NCI-H226 (cell line): ENCODE measurements at places on chromosomes 12 and 14.

GRCh38 chr14:92004062-92004461, 35.8 kb downstream of the TRIP11 start:
- DNase-seq, result no peak

DNA sequence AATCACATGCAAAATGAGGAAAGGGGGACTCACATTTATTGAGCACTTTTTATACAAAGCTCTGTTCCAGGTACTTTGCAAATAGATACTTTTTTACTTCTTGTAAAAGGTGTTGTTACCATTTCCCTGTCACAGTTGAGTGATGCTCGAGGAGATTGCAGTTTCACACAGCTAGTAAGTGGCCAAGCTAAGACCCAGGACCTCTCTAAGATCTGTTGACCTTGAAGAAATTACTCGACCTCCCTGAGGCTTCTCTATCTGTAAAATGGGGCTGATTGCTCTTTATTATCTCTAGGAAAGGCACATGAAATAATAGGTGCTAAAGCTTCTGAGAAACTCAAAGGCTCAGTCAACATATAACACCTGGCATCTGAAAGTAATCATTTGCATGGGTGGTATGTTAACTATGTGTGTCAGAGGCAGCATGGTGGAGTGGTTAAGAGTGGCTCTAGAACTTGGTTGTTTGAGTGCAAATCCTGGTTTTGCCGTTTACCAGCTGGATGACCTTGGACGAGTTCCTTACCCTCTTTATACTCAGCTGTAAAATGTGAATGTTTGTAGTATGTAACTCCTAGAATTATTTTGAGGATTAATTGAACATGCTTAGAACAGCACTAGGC, 41.5 kb downstream of the IFT81 start:
- DNase-seq, result no peak

DNA sequence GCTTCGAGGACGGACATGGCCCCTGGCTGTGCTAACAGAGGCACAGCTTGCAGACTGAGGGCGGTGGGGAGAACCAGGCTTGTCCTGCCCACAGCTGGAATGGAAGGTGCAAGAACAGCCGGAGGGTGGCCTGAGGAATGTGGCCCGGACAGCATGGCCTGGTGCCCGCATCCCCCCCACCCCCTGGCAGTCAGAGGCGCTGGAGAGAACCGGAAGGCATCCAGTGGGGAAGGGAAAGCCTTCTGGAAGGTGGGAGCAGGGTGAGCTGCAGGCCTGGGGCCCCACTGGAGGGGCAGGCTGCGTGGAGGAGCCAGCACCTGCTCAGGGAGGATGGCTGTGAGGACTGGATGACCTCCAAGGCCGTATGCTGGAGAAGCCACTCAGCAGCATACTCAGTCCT, 8.1 kb upstream of the CYP46A1 start:
- DNase-seq, result no peak

DNA sequence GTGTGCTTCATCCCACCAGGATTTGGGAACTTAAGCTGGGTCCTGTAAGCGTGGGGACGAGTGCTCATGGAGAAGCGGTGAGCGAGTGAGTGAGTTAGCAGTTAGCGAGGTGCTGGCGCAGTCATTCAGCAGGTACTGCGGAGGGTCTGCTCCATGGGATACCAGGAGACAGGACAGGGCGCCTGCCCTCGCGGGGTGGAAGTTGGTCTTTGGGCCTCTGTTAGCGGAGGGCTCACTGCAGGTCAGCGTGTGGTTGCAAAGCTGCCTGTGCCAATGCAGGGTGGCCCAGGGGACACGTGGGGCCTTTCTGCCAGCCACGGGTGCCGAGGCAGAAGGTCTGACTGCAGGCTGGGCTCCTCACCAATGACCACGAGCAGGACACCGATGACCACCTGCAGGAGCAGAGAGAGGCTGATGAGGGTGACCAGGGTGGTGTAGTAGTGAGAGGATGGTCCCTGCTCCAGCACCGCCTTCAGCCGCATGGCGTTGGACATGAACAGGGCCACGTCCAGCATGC, 97.6 kb downstream of the NINJ2 start:
- no peak for DNase-seq

DNA sequence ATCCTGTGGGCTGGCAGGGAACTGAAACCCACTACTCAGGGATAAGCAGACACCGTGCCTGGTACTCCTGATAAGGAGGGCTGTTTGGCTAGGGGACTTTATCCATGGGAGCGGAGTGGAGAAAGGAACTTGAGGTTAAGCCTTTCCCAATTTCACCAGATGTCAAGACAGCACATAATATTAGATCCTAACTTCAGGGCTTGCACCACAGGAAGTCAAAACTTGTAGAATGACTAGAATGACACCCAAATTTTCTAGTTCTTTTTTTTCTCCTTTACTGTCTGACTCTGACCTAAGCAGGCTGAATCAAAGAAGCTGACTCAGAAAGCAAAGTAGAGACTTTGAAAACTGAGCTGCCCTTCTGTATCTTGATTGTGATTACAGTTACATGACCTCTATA, 7.1 kb upstream of the CGRRF1 start:
- no peak for DNase-seq

- DNase-seq, result no peak
Measured at GRCh38 chr12:125132698-125133400, 67.6 kb downstream of the AACS start.

DNA sequence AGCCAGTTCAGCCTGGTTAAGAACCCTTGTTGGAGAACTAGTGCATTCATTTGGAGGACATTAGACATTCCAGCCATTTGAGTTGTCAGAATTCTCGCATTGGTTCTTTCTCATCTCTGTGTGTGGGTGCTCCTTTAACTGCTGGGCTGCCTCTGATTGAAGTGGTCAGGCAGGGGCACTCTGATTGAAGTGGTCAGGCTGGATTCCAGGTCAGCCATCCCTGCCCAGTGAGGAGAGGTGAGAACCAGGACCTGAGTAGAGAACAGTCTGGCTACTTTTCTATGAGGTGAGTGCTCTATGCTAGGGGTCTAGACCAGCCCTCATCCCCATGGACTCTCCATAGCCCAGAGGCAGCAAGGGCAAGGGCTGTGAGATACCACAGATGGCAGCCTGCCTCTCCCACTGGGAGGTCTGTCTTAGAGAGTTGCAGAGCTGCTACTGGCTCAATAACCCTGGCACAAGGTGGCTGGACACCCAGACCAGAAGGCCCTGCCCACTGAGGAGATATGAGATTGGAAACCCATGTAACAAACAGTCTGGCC, 691.6 kb downstream of the TMTC2 start:
- DNase-seq, result no peak

GRCh38 chr14:40345334-40345733, 913.1 kb upstream of the FBXO33 start:
- no peak for DNase-seq

- no peak for DNase-seq
Measured at GRCh38 chr14:65357113-65357512, 55.4 kb upstream of the FUT8 start.
